ENCODE measurements at places on chromosomes 2 and 18. TPM values are rescaled to one million over a fixed set of nuclear protein-coding genes. Genes with fewer than 3 reads are reported as not detected.

Gene PKDCC
- total RNA-seq, result 55.6 TPM

Gene C2orf74
- 10.3 TPM for total RNA-seq

Gene BUB1
- 45.8 TPM for total RNA-seq

Gene GPR39
- total RNA-seq, result 9.0 TPM

Gene ALK
- total RNA-seq, result not detected

Gene FBLN7
- under 0.01 TPM for total RNA-seq

Gene GALNT14
- not detected for total RNA-seq

Gene UGT1A8
- not detected for total RNA-seq

Gene CCDC148
- total RNA-seq, result 0.56 TPM

Gene AMER3
- not detected for total RNA-seq

Gene C2orf80
- not detected for total RNA-seq

Gene ADCYAP1
- not detected for total RNA-seq

Gene LYG2
- total RNA-seq, result not detected

Gene DYSF
- total RNA-seq, result under 0.01 TPM

Gene EFHD1
- not detected for total RNA-seq

Gene BOLL
- not detected for total RNA-seq

Gene AOX1
- 57.2 TPM for total RNA-seq

Gene SLC9A4
- total RNA-seq, result not detected

Gene TBR1
- not detected for total RNA-seq

Gene FIGN
- total RNA-seq, result 0.90 TPM

Gene NRP2
- total RNA-seq, result 43.3 TPM

Gene ANKRD44
- total RNA-seq, result 15.6 TPM

Gene UGT1A5
- not detected for total RNA-seq

Gene LINC00305
- not detected for total RNA-seq

Gene TRMT61B
- 11.1 TPM for total RNA-seq

Gene MRO
- total RNA-seq, result not detected

Gene SATB2
- 8.4 TPM for total RNA-seq

Gene EML6
- 0.18 TPM for total RNA-seq

Gene CYP26B1
- not detected for total RNA-seq

Gene LYPD6
- 0.90 TPM for total RNA-seq

Gene CCDC121
- total RNA-seq, result 2.2 TPM

Gene KIAA1328
- 7.0 TPM for total RNA-seq

Gene KIF3C
- 15.4 TPM for total RNA-seq

Gene MEP1B
- not detected for total RNA-seq

Gene TSPYL6
- total RNA-seq, result not detected

Gene CCDC68
- 0.54 TPM for total RNA-seq

Gene MAP2
- total RNA-seq, result 0.28 TPM

Gene MAPRE2
- total RNA-seq, result 24.2 TPM

Gene LNPK
- 59.4 TPM for total RNA-seq

Gene ZNF385B
- not detected for total RNA-seq

Gene PTCD3
- 48.9 TPM for total RNA-seq

Gene LRRTM4
- not detected for total RNA-seq

Gene FNDC4
- total RNA-seq, result 7.3 TPM

Gene GPR35
- total RNA-seq, result 0.28 TPM

Gene SPATA3
- not detected for total RNA-seq

Gene LOXL3
- 14.2 TPM for total RNA-seq

Gene SAP130
- total RNA-seq, result 6.1 TPM

Gene RAD51AP2
- not detected for total RNA-seq

Gene ALPG
- not detected for total RNA-seq

Gene C2orf81
- total RNA-seq, result under 0.01 TPM

Gene CFAP65
- total RNA-seq, result not detected

Gene ANKRD23
- total RNA-seq, result 0.54 TPM

Gene NT5C1B
- total RNA-seq, result not detected

Gene OTOF
- not detected for total RNA-seq

Gene PLGLB2
- 0.72 TPM for total RNA-seq

Measured in IMR-90 (cell line).